ENCODE measurements at places on chromosomes 12 and 14. TPM values are rescaled to one million over a fixed set of nuclear protein-coding genes. Genes with fewer than 3 reads are reported as not detected.

Gene CLEC1B
- 0.33 TPM for total RNA-seq

Gene TGM1
- total RNA-seq: 33.4 TPM

Gene HCAR1
- under 0.01 TPM for total RNA-seq

Gene SSPN
- total RNA-seq: 2.4 TPM

Gene SERPINA12
- not detected for total RNA-seq

Gene KRT85
- not detected for total RNA-seq

Gene RNASE3
- total RNA-seq: not detected

Gene GPRC5A
- total RNA-seq: 41.6 TPM

Gene SLC16A7
- 7.9 TPM for total RNA-seq

Gene GPR84
- total RNA-seq: not detected

Gene PRH2
- total RNA-seq: 1.2 TPM

Gene CPNE8
- 12.5 TPM for total RNA-seq

Gene CISTR
- not detected for total RNA-seq

Gene CLEC4D
- not detected for total RNA-seq

Gene INSM2
- total RNA-seq: under 0.01 TPM

Gene ARHGAP9
- not detected for total RNA-seq

Gene FAM234B
- 6.2 TPM for total RNA-seq
